Putamen (tissue), 1 donor: ENCODE measurements at places on chromosomes 2 and 18.

GRCh38 chr2:31353179-31353578 lies 61.4 kb downstream of the XDH start:
- no peak for DNase-seq

GRCh38 chr2:136247204-136247950 lies 129.4 kb upstream of the CXCR4 start:
- DNase-seq, result no peak

DNA sequence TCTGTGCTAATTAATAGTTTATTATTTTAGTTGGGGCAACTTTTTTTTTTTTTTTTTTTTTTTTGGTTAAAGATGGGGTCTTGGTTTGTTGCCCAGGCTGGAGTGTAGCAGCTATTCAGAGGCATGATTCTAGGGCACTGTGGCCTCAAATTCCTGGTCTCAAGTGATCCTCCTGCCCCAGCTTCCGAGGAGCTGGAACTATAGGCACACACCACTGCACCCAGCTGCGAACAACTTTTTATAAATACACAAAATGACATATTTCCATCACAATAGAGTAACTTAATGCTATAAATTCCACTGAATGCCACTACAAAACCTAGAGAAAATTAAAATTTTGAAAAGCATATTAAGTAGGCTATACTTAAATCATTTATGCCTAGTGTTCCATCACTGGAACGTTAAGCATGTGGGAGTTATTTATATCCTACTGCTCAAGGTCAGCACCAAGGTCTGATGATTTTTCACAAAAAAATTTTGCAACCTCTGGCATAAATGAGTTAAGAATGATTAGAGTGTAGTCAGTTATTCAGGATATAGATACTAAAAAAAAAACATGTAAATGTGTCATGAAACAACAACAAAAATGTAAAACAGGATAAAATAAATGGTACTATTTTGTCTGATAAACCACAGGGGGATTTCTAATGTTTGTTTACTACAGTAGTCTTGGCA lies 46.8 kb downstream of the GFPT1 start:
- DNase-seq, result no peak

DNA sequence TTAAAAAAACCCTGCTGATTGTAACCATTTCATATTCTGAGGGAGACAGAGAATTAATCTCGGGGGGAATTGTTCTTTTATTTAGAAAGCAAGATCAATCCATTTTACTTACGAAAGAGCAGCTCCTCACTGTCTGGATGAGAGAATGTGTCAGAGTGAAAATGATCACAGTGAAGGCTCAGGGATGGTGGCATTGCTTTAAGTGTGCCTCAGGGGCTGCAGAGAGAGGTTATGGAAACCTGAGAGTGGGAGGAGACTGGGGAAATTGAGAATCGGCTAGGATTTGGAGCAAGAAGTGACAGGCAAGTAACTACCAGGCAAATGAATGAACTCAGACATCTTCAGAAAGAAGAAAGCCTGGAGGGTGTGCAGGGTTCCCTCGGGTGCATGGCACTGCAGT lies 34.2 kb downstream of the MRPL35 start:
- no peak for DNase-seq

GRCh38 chr2:96768083-96768561 lies 7.4 kb downstream of the CNNM4 start:
- DNase-seq, result no peak

DNA sequence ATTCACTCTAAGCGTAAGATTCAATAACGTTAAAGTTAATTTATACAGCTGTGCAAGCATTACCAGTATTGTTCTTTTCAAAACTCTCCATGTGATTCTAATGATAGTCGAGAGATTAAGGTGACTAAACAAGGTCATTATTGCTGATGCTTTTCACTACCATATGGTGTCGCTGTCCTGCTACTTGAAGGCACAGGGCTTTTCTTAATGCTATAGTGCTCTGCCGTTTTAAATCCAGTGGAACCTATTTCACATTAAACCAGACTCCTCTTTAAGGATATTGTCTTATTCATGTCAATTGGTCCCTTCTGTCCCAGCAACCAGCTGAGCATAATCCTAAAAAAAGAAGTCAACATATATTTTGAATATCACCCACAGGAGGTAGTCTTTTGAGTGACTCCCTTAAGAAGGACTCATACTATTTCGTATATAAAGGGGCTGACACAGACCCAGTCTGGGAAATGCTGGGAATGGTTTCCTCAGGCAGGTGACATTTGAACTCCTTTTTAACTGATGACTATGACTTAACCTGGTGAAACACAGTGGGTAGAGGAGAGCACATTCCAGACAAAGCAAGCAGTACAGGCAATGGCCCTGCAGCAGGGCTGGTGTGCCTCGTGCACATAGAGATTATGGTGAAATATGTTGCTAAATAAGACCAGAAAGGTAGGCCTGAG lies 53.9 kb upstream of the CYTIP start:
- peak; percentile 42 for DNase-seq

- no peak for DNase-seq
These were observed 443.2 kb downstream of the ARHGAP15 start for GRCh38 chr2:143572421-143572820.

- DNase-seq, result no peak
These were observed 156.4 kb downstream of the IKZF2 start for GRCh38 chr2:212994976-212995375.
